ENCODE measurements at places on chromosomes 2 and 18.

DNA sequence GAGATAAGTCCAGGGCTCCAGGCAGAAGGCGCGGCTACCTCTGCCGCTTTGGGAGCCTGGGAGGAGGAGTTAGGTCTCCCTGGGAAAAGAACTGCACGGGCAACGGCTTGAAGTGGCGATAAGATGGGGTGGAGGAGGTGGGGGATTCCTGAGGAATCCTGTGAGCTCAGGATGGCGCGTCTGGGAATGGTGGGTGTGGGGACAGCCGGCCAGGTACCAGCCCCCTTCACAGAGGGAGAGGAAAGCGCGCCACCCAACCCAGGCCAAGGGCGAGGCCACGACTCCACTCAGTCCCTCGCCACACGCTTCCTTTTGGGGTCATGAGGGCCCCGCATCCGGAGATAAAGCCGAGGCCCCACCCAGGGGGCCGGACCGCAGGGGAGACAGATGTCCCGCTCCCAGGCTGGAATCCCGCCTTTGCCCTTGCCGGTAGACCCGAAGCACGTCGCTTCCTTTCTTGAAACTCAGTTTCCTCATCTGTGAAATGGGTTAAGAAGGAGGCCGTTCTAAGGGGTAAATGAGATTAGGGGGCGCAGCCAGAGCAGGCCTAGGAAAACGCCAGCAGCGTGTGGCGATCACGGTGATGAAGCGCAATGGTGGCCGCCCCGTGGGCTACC lies 1.7 kb upstream of the CTDSP1 start:
- DNase-seq, result no peak

- DNase-seq, result no peak
These were observed 228.5 kb downstream of the ALPK2 start for GRCh38 chr18:58400331-58400870.

DNA sequence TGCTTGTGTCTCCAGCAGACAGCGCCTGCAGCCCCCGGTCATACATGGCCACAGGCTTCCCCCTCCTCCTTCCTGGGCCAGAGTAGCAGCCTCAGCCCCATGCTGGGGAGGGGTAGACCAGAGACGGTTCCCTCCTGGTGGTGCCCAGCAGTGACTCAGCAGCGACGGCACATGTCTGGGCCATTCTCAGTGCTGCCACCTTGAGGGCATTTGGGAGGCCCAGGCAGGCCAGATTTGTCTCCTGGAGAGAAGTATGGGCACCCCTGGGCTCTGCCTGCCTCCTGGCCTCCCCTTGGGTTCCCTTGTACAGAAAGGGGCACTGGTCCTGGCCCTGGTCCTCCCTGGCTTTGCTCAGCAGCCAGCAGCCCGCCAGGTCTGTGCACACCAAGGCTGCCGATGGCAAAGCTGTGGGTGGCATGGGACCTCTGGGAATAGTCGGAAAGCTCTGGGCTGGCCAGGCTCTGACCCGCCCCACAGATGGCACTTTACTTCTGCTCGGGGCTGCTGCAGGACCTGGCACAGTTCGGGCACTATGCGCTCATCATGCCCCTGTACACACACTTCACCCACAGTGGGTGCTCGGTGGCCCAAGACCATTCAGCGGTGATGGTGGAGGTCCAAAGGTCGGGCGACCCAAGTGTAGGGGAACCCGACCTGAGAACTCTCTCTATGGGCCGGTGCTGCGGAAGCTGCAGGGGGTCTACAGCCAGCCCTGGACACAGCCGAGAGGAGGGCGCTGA lies 11.4 kb upstream of the ALPI start:
- no peak for DNase-seq

DNA sequence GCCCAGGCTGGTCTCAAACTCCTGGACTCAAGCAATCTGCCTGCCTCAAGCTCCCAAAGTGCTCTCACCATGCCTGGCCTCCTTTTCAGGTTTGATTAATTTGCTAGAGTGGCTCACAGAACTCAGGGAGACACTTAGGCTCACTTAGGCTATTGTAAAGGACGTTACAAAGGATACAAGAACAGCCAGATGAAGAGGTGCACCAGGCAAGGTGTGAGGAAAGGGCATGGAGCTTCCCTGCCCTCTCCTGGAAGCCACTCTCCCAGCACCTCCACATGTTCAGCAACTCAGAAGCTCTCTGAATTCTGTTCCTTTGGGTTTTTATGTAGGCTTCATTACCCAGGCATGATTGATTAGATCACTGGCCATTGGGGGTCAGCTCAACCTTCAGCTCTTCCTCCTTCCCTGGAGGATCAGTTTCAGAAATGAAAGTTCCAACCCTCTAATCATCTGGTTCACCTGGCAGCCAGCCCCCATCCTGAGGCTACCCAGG lies 78.7 kb upstream of the RGPD5 start:
- no peak for DNase-seq

DNA sequence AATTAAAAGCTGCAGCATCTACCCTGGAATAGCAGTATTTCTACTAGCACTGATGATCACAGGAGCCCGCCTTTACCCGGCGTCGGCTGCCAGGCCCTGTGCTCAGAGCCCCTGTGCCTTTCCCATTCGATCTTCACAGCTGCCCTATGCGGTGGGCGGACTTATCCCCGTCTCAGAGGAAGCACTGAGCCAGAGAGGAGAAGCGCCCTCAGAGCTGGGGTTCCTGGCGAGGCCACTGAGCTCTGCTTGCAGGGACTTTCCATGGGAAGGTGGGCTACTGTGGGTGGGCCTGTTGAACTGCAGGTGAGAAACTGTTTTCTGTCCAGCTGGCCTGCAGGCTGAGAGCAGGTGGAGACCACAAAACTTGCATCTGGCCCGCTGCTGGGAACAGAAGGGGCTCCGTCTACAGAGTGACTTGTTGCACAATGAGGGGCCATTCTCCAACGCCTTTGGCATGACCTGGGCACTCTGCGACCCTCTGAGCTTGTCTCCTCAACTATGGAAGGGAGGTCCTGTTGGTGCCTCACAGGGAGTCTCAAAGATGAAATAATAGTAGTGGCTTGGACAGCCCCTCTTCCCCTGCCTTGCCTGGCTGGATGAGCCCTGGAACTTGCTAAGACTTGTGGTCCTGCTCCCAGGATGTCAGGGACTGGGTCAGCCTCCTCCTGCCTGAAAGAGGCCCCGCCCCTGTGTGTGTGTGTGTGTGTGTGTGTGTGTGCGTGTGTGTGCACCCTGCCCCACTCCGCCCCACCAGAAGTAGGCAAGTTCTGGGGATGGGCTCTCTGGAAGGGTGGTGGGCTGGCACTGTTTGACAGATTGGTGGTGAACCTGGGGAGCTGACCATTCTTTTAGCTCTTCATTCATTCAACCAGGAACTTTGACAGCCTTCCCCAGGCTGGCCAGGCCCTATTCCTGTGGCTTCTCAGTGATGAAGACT lies 32.7 kb downstream of the GLI2 start:
- DNase-seq, result no peak

GRCh38 chr2:180722551-180723239 lies 257.7 kb upstream of the UBE2E3 start:
- no peak for DNase-seq

- DNase-seq, result no peak
These were observed 9.2 kb downstream of the PTMA start for GRCh38 chr2:231717281-231718171.

Data from thoracic aorta (tissue), 2 donors.